ENCODE measurements at places on chromosomes 2 and 18.

DNA sequence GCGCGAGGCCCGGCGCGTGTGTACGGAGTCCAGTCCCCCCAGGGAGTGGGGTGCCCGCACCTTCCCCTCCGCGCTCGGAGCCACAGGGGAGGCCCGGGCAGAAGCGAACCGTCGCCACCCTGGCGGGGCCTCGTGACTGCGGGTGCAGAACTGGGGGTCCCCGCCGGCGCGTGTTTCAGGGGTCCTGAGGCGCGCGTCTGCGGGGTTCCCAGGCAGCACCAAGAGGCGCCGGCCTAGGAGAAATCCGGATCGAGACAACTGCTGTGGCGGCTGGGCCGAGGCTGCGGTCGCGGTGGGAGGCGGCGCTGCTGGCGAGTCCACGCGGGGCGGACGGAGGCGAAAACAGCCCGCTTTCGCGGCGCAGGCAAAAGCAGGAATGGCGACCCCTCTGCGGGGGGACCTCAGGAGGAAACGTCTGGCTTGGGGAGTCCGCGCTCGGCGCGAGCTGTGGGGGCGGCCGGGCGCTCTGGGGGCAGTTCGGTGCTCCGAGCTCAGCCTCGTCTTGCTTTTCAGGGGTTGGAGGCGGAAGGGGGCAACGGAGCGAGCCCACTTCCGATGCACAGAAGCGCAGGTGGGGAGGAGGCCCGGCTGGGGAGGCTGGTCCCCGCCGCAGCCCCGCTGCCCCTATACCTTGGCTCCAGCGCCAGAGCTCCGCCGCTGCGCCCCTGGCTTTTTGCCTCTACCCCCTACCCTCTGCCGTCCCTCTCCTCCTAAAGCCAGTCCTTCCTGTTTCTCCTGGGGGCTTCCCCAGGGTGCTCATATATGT lies 81.5 kb upstream of the LDLRAD4 start:
- peak; percentile 30 for DNase-seq

- DNase-seq = no peak
Observed at GRCh38 chr2:236855866-236856847, 229.5 kb upstream of the COPS8 start.

- DNase-seq = no peak
Observed at GRCh38 chr2:229081411-229081810, 189.7 kb downstream of the PID1 start.

DNA sequence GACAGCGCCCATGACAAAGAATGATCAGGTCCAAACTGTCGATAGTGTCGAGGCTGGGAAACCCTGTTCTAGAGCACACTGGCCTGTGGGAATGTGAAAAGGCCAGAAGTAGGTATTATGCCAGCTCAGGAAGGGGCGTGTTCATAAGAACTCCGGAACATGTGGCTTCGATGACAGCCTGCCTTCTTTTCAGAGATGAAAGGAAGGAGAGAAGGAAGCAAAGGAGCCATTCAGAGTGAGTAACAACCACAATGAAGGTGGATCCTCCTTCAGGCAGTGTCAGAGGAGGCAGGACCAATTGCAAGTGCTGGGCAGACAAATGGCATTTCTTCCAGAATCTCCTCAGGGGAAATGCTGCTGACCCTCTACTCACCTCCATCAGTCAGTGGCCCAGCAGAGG lies 58.5 kb downstream of the NCKAP5 start:
- no peak for DNase-seq

DNA sequence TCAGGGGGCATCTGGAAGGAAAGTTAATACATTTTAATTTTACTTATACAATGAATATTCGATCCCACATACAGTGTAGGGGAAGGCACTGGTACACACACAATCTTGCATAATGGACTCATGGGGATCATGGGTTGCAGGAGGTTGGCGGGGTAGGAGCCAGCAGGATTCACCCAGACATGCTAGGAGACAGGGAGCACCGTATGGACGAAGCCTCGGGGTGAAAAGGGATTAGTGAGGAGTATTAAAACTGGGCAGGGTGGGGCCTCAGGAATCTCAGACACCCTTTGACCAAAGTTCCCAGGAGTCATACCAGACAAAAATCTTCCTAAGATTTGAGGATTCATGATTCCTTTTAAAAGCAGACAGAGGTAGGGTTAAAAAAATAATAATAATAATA lies 140.8 kb downstream of the BCL11A start:
- no peak for DNase-seq

- peak; percentile 88 for DNase-seq
Observed at GRCh38 chr2:27754138-27754588, 17.4 kb upstream of the MRPL33 start.

- peak; percentile 45 for DNase-seq
Observed at GRCh38 chr2:37713258-37713700, 41.8 kb upstream of the CDC42EP3 start.

DNA sequence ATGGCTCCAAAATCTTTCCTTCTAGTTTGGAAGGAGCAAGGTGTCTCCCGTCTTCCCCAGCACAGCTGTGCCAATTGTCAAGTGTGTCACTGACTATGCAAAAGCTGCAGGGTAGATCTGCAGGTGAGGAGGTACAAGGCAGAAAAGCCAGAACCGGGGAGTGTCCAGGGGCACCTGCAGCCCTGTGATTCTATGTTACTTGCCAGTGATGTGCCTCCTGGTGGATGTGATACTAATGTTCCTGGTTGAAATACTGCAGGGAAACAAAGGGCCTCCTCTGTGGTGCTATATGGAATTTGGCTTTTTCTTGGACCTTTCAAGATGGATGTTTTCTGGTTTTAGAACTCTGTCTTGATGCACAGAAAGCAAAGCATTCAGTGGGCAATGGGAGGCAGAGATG lies 80.3 kb downstream of the ST6GAL2 start:
- DNase-seq = no peak

GRCh38 chr2:168146892-168147810 lies 100.2 kb downstream of the STK39 start:
- DNase-seq = no peak

DNA sequence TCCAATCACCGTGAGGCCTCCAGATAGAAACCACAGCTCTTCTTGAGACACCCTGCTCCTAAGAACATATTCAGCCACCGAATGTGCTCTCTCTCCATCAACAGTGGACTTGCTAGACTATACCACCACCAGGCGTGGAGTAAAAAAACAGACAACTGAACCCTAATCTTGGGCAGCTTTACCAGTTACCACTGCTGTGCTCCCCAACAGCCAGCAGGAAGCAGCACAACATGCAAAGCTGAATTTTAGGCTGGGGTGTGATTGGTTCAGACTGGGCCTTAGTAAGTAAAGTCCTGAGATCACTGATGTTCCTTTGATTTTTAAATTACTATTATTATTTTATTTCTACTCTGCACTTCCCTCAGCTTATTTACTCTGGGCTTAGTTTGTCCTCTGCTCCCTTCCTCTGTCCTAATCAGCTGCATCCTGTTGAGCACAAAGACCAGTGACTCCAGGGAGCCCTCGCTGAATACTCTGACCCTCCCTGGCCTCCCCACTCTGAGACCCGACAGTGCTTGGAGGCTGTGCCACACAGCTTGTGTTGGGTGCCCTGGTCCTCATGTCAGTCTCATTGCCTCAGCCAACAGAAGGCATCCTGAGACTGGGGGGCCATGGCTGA lies 21.9 kb downstream of the MRPL35 start:
- peak; percentile 72 for DNase-seq

GRCh38 chr2:729376-729861 lies 52.2 kb upstream of the TMEM18 start:
- no peak for DNase-seq

DNA sequence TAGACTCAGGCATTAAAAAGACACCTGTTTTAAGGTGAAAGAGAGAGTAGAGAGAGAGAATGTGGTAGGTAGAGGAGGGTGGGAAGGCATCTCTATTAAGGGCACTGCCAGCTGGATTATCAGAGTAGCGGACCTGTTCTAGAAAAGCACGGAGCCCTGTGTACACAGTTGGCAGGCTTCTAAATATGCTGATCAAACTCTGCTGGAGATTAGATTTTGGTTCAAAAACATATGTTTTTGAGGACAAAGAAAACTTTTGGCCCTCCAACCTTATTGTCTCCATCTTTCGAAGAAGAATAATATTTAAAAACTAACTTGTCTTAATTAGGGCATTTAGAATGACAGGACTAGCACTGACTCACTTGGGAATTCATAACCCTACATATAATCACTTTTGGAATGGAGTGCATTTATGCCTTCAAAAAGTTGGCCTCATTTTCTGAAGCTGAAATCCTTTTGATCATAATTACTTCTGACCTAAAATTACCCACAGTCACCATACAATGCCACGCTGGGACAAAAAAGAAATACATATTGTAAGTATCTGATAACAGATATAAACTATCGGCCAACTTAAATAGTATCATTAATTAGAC lies 254.6 kb downstream of the MEIS1 start:
- DNase-seq = no peak

- no peak for DNase-seq
Observed at GRCh38 chr2:236034974-236035373, 133.2 kb downstream of the GBX2 start.

DNA sequence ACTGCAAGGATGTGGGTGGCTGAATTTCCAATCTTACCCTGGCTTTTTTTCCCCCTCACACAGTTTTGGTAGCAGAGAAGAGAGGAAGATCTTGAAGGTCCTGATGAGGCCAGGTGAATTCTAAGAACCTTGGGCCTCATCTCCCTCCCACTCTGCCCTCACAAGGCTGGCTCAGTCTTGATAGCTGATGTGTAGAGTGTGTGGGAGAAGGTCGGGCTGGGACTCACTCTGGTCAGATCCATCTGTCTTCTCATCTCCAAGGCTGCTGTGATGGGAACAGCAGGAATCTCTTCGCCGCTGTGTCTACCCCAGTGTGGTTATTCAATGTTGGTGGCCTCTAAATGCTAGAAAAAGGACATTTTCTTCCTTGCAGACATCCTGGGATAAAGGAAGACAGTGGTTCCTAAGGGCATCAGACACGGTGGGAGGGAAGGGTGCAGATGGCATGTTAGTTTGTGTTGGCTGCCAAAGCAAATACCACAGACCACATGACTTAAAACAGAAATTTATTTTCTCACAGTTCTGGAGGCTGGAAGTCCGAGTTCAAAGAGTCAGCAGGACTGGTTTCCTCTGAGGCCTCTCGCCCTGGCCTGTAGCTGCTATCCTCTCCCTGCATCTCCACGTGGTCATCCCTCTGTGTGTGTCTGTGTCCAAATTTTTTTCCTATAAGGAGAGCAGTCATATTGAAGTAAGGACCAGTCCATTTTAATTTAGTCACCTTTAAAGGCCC lies 37.6 kb upstream of the MGAT4A start:
- DNase-seq = no peak

GRCh38 chr2:143632751-143633374 lies 503.6 kb downstream of the ARHGAP15 start:
- no peak for DNase-seq

- DNase-seq = no peak
Observed at GRCh38 chr2:214497489-214497888, 86.6 kb downstream of the VWC2L start.

GRCh38 chr2:203900253-203900652 lies 32.7 kb downstream of the CTLA4 start:
- DNase-seq = no peak

GRCh38 chr2:85936421-85937068 lies 47.8 kb upstream of the ST3GAL5 start:
- no peak for DNase-seq

DNA sequence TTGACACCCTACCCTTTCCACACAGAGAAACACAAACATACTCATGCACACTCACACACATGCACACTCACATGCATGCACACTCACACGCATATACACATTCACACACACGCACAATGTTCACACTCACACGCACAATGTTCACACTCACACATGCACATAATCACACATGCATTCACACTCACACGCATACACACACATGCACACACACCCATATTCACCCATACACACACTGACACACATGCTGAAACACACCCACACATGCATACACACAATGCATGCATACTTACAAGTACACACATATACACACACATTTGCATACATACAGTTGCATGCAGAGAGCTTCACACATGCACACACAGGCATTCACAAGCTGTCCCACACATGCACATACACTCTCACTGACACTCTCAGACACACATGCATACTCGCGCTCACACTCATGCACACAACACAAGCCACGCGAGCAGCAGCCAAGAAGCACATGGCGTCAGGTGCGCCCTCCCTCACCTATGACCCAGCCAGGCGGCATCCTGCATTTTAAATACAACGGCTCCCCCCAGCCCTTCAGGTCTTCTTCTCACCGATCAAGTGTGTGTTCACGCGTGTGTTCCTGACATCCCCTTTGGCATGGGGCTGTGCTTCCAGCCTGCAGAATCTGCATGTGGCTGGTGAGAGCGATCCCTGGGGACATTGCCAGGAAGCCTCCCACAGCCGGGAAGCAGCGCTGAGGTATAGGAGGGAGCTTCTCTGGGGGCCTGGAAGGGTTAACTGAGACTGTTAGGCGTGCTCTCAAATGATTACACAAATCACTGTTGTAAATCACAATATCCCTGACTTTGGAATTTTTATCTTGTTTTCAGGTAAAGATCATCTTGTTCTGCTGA lies 195.1 kb downstream of the RTP5 start:
- no peak for DNase-seq

DNA sequence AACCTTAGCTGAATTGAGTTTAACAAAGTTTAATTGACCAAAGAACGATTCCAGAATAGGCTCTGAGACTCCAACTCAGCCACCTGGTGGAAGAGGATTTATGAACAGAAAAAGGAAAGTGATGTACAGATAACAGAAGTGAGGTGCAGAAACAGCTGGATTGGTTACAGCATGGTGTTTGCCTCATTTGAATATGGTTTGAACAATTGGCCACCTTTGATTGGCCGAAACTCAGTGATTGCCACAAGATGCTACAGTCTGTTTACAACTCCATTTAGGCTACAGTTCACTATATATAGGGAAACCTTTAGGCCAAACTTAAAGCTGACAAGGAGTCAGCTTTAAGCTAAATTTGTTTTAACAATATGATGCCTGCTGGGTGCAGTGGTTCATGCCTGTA lies 28.1 kb upstream of the SLC35G4 start:
- no peak for DNase-seq

GRCh38 chr18:80175451-80176204 lies 66.6 kb downstream of the ADNP2 start:
- peak; percentile 8 for DNase-seq

GRCh38 chr2:156852210-156852609 lies 405.3 kb upstream of the GALNT5 start:
- DNase-seq = no peak

DNA sequence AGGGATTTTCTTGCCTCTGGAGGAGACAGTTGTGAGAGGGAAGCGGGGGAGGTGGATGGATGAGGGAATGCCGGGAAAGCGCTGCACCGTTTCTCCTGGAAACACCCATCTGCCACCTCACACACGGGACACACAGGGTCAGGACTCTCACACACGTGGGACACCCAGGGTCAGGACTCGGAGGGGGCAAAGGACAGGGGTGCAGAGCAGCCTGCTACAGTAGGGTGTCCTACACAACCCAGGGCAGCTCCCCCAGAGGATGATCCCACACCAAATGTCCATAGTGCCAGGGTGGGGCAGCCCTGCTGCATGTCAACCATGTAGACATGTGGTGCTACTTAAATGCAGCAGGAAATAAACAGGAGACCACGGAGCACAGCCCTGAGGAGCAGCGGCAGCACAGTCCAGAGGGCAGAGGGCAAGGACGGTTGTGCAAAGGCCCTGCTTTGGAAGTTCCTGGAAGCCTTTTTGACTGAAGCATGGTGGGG lies 5.1 kb downstream of the RAMP1 start:
- no peak for DNase-seq

- peak; percentile 28 for DNase-seq
Observed at GRCh38 chr2:152861349-152861942, 143.0 kb downstream of the ARL6IP6 start.

GRCh38 chr2:239018271-239019182 lies 170.6 kb downstream of the TWIST2 start:
- no peak for DNase-seq
